ENCODE measurements at places on chromosomes 5 and 9.

- no peak for DNase-seq
These were observed 67.6 kb downstream of the ANKRD33B start for GRCh38 chr5:10631316-10631996.

DNA sequence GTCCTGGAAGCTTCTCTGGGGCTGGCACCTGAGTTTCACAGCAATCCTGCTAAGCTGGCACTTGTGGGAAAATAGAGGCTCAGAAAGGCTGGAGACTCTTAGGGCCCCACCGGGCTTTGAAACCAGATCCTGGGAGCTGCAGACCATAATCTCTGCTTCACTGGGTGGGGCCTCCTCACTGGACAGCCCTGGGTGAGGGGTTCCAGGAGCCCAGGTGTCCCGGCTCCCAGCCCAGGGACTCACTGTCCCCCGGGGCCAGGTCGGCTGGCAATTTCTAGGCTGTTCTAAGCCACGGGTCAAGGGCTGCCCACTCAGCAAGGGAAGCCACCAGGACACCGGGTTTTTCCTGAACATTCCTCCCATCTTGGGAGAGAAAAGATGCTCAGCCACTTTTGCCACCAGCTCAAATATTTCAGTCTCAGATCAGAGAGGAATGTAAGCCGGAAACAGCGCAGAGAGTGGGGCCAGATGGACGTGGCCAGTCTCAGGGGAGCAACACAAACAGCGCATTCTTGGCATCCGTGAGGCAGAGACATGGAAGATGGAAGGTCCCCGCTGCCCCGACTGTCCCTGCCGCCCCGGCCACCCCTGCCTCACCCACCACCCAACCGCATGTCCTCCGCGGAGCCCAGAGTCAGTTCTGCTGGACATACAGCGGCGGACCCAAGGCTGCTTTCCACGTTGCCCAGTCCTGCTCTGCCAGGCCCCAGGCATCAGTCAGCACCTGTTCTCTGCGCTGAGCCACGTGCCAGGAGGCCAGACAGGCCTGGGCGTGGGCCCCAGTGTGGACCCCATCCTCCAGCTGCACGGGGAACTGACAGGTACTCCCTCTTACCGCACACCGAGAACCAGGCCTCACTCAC is 72.6 kb downstream of the VAV2 start:
- no peak for DNase-seq

DNA sequence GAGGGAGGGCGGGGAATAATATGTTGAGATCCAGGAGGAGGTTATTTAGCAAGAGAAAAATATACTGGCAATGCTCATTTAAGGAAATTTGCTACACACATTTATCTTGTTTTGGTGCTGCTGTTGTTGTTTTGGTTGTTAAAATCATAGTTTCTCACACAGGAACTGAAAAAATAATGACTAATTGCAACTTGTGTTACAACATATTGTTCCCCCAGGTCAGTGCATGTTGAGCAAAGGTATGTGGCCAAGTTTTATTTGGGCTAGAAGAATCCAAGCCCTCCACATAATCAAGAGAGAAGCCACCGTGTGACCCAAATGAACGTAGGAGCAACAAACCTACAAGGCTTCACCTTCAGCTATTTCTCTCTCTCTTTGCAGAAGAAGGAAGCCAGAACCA is 220.3 kb upstream of the DAPK1 start:
- DNase-seq = no peak

- DNase-seq = no peak
These were observed 80.3 kb downstream of the ADGRV1 start for GRCh38 chr5:90638878-90639277.

DNA sequence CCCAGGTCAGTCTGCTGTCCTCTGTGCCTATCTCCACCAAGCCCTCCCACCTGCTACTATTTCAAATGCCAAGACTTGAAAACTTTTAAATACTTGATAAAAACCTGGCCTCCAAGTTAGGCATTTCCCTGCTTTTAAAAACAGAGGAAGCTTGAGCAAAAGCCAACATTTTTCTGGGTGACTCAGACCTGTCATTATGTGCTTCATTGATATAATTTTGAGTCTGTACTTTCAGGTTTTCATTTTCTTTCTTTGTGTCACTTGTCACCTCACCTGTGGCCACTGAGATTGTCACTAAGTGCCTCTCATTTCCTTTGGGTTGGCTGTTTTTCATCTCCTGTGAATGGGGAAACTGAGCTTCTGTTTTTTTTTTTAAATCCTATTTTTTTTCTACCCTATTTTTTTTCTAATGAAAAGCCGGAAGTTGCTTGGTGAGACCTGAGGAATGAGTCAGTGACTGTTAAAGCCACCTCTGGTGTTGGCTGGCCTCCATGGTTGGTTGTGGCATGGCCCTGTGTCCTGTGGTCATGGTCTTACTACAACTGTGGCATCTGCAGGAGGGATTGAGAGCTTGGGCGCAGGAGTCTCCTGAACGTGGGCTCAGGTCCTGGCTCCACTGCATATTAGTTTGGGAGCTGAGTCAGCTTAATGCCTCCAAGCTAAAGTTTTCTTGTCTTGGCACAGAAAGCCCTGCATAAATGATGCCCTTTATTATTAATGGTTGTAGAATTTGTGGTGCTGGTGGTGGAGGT is 56.7 kb downstream of the ARHGAP26 start:
- DNase-seq = peak; percentile 6

GRCh38 chr9:117164512-117164911 is 250.3 kb downstream of the ASTN2 start:
- DNase-seq = no peak

DNA sequence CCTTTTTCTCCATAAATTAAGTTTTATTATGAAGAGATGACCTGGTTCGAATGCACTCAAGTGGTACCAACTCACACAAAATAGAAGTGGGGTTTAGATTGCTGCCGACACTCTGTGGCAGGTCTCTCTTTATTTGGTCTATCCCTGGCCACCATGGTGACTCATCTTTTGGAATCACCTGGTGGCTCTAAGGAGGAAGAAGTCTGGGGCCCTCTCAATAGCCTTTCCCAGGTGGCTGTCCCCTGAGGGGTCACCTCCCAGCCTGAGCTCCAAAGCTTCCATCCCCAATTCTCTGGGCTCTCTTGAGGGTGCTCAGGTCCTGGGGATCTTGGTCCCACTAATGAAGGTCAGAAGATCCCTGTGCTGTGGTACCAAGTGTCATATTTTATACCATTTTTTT is 136.8 kb downstream of the MVB12B start:
- DNase-seq = no peak

DNA sequence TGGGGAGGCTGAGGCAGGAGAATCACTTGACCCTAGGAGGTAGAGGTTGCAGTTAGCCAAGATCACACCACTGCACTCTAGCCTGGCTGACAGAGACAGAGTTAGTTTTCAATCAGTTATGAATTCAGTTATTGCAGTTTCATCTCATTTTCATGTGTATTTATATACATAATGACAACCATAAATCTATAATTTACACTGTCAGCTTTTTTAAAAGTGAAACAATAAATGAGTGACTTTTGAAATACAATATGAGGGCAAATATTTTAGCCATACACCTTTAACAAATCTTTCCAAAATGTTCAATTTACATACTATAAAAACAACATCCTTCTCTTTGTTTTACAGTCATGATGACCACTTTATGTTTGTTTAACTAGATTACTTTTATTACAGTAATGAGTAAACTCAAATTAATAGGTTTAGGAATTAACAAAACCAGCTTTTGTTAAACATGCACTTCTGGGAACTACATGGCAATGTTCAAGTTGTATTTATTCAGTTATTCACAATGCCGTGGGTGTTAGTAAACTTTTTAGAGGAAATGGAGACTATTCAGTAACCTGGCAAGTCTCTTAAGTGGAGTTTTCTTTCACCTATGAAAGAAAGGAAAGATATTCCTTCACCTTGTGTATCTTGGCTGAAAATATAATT is 12.7 kb downstream of the TYRP1 start:
- no peak for DNase-seq

DNA sequence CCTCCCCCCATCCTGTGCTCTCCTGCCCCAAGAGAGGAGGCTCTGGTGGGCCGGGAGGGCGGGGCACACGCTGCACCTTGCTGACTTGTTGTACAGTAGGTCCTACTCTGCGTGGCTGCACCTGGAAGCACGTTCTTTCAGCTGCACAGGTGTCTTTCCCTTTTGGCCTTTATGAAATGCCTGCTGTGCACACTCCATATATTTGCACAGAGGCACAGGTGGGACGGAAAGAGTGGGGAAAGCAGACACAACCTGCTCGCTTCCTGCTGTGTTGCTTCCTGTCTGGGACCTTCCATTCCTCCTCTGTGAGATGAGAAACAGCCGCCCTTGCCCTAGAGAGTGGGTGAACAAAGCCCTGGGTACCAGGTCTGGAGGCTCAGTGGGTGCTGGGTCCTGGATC is 4.8 kb downstream of the USP20 start:
- no peak for DNase-seq

GRCh38 chr5:11420969-11421368 is 483.3 kb downstream of the CTNND2 start:
- no peak for DNase-seq

DNA sequence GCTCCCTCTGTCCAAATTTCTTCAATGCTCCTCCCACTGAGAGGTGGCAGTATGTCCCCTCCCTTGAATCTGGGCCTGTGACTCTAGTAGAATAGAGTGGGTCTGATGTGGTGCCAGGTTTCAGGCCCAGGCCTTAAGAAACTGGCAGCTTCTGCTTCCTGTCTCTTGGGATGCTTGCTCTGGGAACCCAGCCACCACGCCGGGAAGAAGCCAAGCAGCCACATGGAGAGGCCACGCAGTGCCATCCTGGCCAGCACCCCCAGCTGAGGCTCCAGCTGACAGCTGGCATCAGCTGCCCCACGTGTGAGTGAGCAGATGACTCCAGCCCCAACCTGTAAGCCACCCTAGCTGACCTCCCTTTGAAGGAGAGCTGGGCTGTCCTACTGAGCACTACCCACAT is 7.3 kb upstream of the TSPAN17 start:
- no peak for DNase-seq

- no peak for DNase-seq
These were observed 47.4 kb downstream of the ABHD17B start for GRCh38 chr9:71863631-71864030.

GRCh38 chr9:91694081-91694870 is 255.8 kb downstream of the ROR2 start:
- no peak for DNase-seq

GRCh38 chr5:82045554-82046275 is 73.9 kb downstream of the ATG10 start:
- no peak for DNase-seq
